Substantia nigra (tissue), 51 donors: ENCODE measurements at places on chromosomes 5 and 9.

GRCh38 chr9:137240318-137240840 is 708 bp upstream of the TUBB4B start:
- peak; percentile 72 for DNase-seq

DNA sequence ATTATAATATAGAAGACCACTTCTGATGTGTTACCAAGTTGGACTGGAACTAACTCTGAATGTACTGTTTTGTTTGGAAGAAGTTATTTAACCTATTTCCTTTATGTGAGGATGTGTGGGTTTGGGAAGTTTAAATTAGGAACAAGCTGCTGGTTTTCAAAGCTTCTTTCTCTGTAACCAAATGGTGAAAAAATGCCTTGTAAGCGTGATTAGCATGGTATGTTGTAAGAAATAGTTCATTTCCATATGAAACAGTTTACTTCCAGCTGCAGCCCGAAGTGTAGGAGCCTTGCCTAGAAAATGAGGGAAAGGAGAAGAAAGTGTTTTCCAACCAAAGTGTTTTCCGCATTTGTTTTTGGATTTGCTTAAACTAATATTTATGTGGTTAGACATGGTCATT is 36.0 kb downstream of the TTC1 start:
- DNase-seq = no peak

GRCh38 chr9:806285-807156 is 35.0 kb upstream of the DMRT1 start:
- no peak for DNase-seq

DNA sequence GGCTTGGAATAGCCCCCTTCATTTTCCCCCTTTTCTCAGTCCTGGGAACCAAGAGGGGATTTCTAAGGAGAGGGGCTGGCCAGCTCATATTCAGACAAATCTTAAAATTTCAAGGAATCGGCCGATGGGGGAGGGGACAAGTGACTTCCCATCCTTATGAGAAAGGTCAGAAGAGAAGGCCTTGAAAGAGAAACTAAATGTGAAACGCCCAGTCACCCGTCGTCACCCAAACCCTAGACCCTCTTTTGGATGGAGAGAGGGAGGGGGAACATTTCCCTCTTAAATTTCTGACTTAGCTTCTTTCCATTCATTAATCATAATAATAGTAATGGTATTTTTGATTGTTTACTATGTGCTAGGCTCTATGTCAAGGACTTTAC is 850 bp upstream of the CCL19 start:
- DNase-seq = no peak

GRCh38 chr9:129776566-129776937 is 23.7 kb upstream of the PTGES start:
- no peak for DNase-seq

- no peak for DNase-seq
Measured at GRCh38 chr5:178424810-178425177, 165.4 kb downstream of the COL23A1 start.

- no peak for DNase-seq
Measured at GRCh38 chr9:122078557-122078956, 14.6 kb downstream of the TTLL11 start.

- no peak for DNase-seq
Measured at GRCh38 chr5:38622723-38623129, 66.3 kb upstream of the LIFR start.
